ENCODE measurements at places on chromosomes 5 and 9.

DNA sequence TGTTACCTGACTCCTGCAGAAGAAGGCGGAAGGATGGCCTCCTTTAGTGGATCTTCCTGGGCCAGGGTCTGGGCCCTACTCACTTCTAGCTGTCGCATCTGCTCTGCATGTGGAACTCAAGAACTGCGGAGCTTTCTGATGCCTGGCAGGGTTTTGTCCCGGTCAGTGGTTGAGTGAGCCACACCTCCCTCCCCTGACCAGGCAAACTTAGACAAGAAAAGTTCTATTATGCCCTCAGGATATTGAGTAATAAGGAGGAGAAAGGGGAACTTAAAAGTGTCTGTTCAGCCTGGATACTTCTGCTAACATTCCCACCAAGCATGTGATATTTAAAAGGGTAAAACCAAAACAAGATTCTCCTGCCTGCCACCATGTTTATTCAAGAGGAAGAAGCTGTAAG is at the start of gene FYB1:
Gene FYB1 (minus strand): TSS at position 127 of the 400 bp plus-strand sequence. CDS start 16,603 bp downstream, outside the sequence.
- no peak for DNase-seq

DNA sequence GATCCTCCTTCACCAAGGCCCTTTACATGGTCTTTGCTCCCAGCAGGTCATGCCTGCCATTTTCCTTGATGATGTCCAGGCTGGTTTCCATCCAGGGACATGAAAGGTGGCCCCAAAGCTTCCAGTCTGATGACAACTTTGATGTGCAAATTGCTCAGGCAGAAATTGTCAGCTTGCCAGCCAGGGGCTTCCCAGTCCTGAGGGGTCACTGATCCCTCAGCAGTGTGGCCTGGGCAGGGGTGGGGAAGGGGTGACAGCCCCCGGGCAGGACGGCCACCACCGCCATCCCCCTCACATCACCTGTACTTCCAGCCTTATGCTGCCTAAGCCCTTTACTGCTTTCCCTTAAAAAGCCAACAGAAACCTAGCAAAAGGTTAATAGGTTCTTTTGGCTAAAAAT is 96.3 kb downstream of the ANKRD33B start:
- no peak for DNase-seq

GRCh38 chr9:22508790-22509189 is 62.2 kb downstream of the DMRTA1 start:
- no peak for DNase-seq

DNA sequence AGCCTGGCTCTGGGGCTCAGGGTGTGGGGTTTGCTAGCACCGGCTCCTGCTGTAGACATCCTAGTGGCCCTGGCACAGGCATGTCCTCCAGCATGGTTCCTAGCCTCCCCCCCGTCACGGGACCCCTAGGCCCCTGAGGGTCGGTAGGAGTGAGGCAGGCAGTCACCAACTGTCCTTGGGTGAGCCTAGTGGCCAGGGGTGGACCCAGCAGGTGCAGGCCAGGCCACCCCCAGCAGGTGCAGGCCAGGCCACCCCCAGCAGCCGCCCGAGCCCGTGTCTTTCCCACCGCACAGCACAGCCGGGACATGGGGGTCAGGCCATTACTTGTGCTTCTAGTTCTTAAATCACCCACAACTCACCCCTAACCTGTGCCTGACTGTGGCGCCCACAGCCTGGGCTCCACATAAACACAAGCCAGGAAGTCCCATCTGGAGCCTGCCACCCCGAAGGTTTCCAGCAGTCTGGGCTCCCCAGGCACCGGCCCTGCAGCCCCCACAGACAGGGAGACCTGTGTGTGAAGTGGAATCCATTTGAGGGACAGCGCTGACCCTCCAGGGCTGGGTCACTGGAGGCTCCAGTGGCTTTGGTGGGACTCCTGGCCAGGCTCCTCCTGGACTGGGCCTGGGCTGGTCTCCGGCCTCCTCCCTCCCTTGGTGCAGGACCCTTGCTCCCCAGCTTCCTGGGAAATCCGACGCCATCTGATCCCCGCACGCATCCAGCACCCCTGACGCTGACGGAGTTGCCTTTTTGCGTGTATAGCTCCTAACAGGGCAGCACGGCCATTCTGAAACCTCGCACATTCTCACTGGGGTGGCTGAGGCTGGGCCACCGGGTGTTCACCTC is 114.1 kb upstream of the LPCAT1 start:
- DNase-seq, result no peak

DNA sequence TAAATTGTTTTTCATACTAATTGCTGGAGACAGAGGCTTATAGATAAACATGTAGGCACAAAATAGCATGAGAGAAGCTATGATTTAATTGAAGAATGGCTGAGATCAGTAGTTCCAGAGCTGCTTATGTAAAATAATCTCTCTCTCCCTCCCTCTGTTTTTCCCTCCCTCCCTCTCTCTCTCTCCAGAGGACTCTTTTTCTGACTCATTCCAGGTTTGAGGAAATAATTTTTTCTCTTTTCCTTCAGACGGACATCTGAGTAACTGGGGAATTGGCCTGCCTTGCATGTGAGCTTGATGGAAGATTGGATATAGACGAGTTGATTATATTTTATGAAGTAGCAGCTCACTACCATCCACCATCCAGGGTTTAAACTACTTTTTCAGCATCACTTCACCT is 35.5 kb downstream of the KCTD16 start:
- DNase-seq, result no peak

DNA sequence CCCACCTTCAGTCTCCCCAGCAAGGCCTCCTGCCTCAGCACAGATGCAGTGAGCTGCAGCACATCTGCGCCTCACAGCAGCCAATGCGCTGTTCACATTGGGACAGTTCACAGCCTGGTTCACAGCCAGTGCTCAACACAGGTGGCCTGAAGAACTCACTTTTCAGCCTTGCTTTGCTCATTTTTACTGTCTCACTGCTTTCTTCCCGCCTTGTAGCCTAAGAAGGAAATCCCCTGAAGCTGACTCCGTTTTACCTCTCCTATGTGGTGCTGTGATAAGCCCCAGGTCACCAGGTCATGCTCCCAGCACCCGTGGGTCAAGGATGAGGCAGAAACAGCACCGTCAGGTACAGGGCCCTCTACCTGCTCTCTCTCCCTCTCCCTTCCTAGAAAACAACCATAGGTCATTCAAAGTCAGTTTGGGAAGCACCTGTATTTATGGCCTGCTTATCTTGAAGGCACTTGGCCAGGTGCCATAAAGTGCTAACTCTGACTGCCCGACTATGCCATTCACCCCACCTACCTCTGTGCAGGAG is 1.1 kb downstream of the GCNT4 start:
- DNase-seq, result no peak
